ENCODE measurements at places on chromosomes 2 and 18.

GRCh38 chr2:101296371-101296770 lies 12.1 kb downstream of the RNF149 start:
- no peak for DNase-seq

GRCh38 chr2:181396256-181397123 lies 60.7 kb upstream of the ITGA4 start:
- no peak for DNase-seq

DNA sequence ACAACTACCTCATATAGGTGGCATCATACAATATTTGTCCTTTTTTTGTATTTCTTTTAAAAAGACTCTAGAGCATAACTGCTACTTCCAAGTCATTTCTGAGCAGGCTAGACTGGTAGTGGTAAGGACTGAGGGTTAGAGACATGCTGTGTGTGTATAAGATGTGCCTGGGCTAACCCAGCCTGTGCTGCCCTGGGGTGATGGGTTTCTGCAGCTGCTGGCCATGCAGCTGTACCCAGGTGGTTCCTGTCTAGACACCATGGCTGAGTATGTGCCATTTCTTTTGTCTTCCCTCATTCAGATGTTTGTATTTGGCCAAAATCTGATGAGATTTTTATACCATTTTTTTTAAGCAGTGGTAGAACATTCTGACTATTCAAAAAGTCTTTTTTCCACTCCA lies 40.0 kb downstream of the MERTK start:
- DNase-seq, result no peak

DNA sequence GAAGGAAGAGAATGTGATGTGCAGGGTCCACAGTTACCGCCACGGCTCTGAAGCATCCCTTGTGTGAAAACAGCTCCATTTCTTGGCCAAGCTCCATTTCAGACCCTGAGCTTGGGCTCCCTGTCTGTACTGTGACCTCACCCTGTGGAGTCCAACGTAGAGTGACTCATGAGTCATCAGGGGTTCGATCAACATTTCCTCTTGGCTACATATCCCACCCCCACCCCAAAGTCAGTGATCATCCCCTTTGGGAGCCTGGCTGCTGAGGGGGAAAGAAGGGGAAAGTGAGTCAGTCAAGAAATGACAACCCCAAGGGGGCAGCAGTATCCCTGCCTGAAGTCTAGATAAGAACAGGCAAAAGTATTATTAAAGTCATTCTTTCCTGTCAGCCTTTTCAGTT lies 62.2 kb downstream of the PAPOLG start:
- DNase-seq, result peak; percentile 37

DNA sequence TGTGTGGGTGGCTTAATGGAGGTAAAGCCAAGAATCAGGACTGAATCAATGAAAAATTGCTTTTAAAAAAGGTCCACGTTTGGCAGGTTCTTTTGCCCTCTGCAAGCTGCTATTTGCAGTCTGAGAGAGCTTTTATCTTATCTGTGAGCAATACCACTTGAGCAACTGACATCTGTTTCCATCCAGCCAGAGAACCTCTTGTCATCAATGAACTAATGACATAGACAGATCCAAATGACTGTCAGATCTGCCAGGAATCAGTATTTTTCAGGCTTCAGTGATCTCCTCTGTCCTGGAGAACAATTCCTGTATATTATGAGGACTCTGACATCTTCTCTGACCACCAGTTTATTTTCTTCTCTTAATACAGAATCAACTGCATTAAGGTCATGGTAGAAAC lies 608.1 kb downstream of the LRP1B start:
- DNase-seq, result no peak

- DNase-seq, result no peak
Observed at GRCh38 chr18:75156139-75156750, 52.7 kb downstream of the PTGR3 start.

DNA sequence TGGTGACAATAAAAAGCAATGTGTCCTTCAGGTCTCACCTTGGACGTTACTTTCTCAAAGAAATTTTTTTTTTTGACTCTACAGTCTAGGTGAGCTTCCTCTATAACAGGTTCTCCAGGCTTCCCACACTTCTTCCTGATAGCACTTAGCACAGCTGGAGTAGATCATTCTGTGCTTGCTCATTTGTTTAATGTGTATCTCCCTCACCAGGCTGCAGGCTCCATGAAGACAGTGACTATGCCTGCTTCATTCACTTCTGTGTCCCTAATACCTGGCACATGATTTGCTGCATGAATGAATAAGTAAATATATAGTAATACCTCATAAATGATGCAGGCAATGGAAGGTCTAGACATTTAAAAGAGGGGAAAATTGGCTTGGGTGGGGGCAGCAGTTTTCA lies 109.9 kb upstream of the CD302 start:
- DNase-seq, result no peak

DNA sequence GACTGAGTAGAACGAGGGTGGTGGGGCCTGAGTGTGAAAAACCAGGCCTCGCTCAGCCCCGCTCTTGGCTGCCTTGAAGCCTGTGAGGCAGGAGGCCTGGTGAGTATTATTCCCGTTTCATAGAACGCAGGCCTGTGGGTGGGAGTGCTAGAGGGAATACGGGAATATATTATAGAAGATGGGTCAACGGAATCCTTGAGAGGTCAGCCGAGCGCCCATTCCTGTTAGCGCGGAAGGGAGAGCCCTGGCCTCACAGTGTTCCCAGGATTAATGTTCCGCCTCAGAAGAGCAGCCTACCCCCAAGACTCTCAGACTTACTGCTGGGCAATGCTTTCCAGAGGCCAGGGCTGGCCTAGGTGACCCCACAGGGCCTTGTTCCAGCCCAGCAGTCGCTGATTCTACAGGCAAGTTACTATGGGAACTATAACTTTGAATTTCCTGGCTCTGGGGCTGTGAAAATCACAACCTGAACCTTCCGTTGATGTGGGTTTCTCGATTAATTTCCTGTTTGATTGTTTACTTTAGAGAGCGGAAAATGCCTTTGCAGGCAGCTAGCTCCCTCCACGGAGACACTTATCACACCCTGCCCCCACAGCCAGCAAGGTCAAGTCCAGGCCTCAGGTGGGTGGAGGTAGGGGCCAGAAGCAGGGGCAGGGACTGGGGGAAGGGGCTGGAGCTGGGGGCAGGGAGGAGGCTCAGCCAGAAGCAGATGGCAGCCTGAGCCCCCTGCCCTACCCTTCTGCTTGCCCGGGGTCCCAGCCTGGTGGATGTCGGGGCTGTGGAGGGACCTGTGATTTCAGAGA lies 108.3 kb downstream of the SMAD7 start:
- no peak for DNase-seq

DNA sequence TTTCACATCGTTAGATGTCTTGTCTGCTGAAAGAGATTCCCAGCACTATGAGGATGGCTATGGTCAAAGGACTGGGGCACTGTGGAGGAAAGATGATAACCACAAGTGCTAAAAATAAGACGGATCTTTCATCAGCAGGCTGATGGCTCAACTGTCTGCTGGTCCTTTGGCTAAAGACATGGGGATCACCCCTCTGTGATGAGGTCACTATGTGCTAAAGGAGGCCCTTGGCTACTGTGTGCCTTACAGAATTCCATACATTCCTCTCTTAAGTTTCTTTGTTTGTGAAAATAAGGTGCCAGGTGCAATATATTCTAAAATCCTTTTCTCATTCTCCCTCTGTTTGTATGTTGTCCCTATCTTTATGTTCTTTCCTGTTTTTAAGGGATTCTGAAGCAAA lies 39.7 kb upstream of the LYPD6 start:
- no peak for DNase-seq

- no peak for DNase-seq
Observed at GRCh38 chr18:9547782-9548181, 66.6 kb downstream of the PPP4R1 start.

GRCh38 chr2:111941531-111941930 lies 43.1 kb downstream of the MERTK start:
- no peak for DNase-seq

DNA sequence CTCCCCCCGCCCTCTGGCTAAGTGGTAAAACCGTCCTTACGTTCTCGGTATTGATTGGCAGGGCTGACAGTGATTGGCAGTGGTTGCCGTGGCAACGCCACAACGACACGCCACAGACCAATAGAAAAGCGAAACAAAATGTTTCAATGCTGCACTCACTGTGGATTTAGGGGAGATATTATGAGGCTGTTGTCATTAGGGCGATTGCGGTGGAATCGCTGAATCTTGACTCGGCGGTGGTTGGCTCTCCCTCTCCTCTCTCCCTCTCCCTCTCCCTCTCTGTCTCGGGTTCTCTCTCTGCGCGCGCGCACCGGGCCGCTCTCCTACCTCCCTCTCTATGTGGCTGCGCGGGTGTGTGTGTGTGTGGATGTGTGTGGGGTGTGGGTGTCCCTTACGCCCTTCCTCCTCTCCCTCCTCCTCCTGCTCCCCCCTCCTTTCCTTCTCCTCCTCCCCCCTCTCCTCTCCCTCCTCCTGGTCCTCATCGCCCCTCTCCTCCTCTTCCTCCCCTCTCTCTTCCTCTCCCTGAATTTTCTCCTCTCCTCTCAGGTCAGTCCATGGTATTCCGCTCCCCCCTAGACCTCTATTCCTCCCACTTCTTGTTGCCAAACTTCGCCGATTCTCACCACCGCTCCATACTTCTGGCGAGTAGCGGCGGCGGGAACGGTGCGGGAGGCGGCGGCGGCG lies at the start of gene SIX3:
TSS of gene SIX3 (plus strand) at position 152 of the 684 bp plus-strand sequence. CDS start at position 555, 403 bp downstream.
- DNase-seq, result no peak

DNA sequence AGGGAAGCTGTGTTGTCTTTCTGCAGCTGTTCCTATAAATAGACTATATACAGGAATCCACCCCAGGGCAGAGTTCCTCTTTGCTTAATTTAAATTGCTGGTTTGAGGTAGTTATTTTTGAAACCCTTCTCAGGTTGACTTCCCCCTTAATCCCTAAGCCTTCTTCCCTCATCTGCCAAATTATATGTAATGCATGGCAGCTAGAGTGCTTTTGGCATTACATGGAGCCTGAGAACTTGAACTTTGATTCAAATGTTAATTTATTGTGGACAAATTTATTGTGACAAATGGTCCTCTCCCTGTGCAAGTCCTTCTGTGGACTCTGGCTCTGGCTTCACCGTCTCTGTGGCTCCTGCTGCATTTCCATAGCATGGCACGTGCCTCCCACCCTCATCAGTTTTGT lies 29.2 kb downstream of the MYO1B start:
- no peak for DNase-seq

DNA sequence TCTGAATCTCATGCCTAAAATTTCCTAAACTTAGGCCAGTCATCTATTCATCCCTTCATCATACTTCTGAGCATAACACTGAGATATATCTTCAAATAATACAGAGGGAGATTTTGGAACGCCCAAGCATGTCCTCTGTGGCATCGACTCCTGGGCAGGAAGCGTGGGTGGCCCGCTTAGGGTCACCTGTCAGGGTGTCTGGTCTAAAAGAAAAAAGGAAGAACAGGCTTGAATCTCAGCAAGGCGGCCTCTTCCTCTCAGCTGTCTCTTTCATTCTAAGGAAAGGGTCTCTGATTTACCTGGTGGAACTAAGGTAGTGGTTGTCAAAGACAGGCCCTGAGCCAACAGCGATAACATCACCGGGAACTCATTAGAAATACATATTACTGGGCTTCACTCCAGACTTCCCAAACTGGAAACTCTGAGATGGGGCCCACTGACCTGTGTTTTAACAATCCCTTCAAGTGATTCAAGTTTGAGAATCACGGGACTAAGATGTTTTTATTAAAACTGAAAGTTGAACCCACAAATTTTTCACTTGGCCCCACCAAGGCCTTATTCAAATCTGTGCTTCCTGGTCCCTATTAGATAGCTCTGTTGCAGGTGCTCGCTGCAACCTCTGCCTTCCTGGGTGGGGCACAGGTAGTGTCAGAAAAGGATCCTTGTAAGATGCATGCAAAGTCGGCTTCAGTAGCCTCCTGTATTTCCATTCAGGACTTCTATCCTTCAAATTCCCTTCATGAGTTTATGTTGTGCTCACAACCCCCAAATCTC lies 162.3 kb upstream of the CCDC68 start:
- DNase-seq, result no peak

GRCh38 chr2:156320486-156321098 lies 11.9 kb downstream of the NR4A2 start:
- no peak for DNase-seq

GRCh38 chr18:3424280-3424890 lies 25.6 kb upstream of the TGIF1 start:
- DNase-seq, result no peak

DNA sequence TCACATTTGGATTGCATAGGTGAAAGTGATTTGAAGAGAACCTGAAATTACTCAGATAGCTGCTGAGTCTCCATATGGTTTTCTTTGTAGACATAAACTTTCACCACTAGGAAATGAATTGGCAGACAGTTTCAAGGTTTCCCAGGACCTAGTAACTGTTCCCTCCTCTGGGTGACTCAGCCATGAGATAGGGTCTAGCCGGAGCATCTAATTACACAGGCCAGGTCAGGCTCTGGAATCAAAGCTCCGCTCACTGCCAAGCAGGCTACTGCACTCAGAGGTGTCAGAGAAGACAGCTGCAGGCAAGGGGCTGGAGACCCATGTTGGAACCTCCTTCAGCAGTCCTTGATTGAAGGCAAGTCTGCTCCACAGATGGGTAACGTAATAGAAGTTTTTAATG lies 429.2 kb downstream of the TNS1 start:
- no peak for DNase-seq

DNA sequence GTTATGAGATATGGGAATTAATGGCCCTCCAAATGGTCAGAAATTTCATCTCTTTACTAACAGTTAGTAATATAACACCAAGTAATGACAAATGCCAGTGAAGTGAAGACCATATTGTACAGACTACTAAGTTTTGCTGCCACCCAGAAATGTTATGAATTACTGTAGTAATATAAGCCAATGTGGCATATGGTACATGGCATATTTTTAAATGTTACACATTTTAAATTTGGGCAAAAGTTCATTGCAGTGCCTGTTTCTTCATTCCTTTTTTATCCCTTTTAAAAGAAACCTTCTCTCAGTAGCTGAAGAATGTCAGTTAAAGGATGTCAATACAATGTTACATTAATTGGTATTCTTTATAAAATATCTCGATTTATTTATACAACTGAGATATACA lies 626.5 kb upstream of the SLC8A1 start:
- DNase-seq, result no peak

DNA sequence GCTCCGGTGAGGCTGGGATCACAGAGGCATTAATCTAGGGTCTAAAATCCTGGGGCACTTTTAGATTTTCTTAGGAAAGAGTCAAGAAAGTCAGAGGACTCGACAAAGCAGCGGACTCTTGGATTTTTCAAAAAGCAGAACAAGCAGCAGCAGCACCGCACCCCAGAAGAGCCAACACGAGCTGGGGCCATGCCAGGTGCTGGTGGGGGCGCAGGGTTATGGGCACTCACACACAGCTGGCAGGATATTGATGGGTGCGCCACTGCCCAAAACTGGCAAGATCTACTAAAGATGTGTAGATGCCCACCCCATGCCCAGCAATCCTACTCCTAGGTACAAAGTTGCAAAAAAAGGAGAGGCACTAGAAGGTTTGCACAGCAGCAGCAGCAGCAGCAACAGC lies 33.9 kb upstream of the SEMA4C start:
- DNase-seq, result no peak

GRCh38 chr2:72173640-72174321 lies 26.1 kb upstream of the CYP26B1 start:
- no peak for DNase-seq

- no peak for DNase-seq
Observed at GRCh38 chr18:57816208-57816954, 13.3 kb upstream of the ATP8B1 start.

All from stimulated activated CD8-positive, alpha-beta memory T cell treated with anti-CD3 and anti-CD28 coated beads, Interleukin-12 subunit alpha, Interleukin-12 subunit beta, amount 100 ng/mL, for 4 hours (primary cell).